IgD-negative memory B cell (primary cell): ENCODE measurements at places on chromosomes 2 and 18. TPM values are rescaled to one million over a fixed set of nuclear protein-coding genes. Genes with fewer than 3 reads are reported as not detected.

The CYP27A1 gene
- polyA plus RNA-seq, result 0.83 TPM

The IL18R1 gene
- polyA plus RNA-seq, result 2.2 TPM

The CAPN14 gene
- polyA plus RNA-seq, result 2.9 TPM

The CCDC102B gene
- 4.4 TPM for polyA plus RNA-seq

The MC5R gene
- polyA plus RNA-seq, result not detected

The CRYGD gene
- not detected for polyA plus RNA-seq

The ARHGAP15 gene
- polyA plus RNA-seq, result 190 TPM

The TLX2 gene
- not detected for polyA plus RNA-seq

The IL1RL2 gene
- not detected for polyA plus RNA-seq

The KYNU gene
- 59.5 TPM for polyA plus RNA-seq

The PXDN gene
- polyA plus RNA-seq, result 0.16 TPM

The KIF3C gene
- polyA plus RNA-seq, result 0.31 TPM

The TMEM200C gene
- polyA plus RNA-seq, result not detected

The RFX8 gene
- polyA plus RNA-seq, result not detected

The ERICH2 gene
- not detected for polyA plus RNA-seq

The SULT1C4 gene
- polyA plus RNA-seq, result not detected

The RTP5 gene
- not detected for polyA plus RNA-seq

The CCL20 gene
- polyA plus RNA-seq, result not detected

The CTIF gene
- polyA plus RNA-seq, result not detected

The NOL4 gene
- not detected for polyA plus RNA-seq

The ZNF385B gene
- not detected for polyA plus RNA-seq

The TBR1 gene
- not detected for polyA plus RNA-seq

The LINC00305 gene
- polyA plus RNA-seq, result not detected
